Right atrium auricular region (tissue), 2 donors: ENCODE measurements at places on chromosomes 1 and 21. TPM values are rescaled to one million over a fixed set of nuclear protein-coding genes. Genes with fewer than 3 reads are reported as not detected.

- no peak overlapping the region for H3K4me3 ChIP-seq
- no peaks in the 10 kb centered on the region for H3K27me3 ChIP-seq
- H3K4me1 ChIP-seq: no peaks in the 10 kb centered on the region
- H3K36me3 ChIP-seq: no peaks in the 10 kb centered on the region
- DNase-seq: no peak
- no peak overlapping the region for H3K27ac ChIP-seq
Measured at GRCh38 chr1:67956116-67956515, 94.3 kb downstream of the DIRAS3 start.

- no peaks in the 10 kb centered on the region for H3K27me3 ChIP-seq
- peaks cover 76% of the 10 kb centered on the region for H3K36me3 ChIP-seq
- H3K4me3 ChIP-seq: no peak overlapping the region
- H3K27ac ChIP-seq: no peak overlapping the region
- H3K4me1 ChIP-seq: no peaks in the 10 kb centered on the region
Measured at GRCh38 chr1:63636192-63637105, 43.2 kb downstream of the PGM1 start.

DNA sequence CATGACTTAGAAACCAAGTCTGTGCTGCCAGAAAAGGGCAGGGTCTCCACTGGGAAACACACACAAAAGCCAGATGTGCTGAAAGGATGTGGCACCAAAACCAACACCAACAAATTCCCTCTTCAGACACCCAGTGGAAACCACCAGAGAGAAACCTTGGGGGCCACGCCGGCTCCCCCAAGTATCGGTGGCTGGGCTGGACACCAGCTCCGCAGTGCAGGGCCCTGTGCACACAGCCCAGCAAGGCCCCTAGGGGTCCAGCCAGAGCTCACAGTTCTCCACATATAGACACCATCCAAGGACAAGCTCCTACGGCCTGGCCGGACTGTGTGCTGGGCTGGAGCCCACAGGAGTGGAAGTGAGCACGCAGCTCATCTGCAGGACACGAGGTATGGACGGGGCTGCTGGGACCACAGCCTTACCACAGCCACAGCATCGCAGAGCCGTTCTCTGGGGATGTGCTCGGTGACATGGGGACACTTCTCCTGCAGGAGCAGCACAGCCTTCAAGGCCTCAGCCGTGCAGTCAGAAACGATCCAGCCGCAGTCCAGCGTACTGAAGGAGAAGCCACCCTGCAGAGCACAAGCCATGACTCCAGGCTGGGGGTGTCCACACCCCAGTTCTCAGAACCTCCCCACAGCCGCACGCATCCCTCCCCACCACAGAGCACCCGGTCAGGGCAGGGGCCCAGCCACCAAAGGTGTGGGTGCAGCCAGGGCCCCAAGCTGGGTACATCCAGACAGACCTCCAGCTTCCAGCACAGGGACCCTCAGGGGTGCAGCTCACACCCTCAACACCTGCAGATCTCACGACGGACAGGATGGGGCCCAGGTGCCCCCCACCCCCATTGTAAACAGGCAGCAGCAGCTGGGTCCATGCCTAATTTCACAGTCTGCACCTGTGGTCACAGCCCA is 21.3 kb downstream of the LSS start:
- DNase-seq: no peak
- H3K27me3 ChIP-seq: no peaks in the 10 kb centered on the region
- peaks cover 74% of the 10 kb centered on the region for H3K36me3 ChIP-seq
- H3K27ac ChIP-seq: no peak overlapping the region
- no peak overlapping the region for H3K4me3 ChIP-seq
- H3K4me1 ChIP-seq: no peaks in the 10 kb centered on the region

DNA sequence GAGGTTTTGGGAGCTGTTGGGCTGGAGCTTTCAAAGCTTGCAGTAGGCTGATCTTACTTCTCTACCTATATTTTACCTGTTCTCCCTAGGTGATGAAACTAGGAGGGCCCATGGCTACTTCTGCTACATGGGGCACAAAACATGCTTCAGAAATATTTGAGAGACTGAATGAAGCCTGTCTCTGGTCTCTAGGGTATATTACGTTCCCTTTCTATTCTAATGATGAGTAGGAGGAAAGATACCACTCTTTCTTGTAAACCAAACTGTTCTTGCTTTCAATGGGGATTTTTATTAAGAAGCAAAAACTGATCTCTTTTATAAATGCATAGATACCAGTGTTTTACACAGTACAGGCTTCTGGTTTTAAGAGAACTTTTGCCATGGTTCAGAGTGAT is 103.1 kb downstream of the GALNT2 start:
- no peaks in the 10 kb centered on the region for H3K36me3 ChIP-seq
- peaks cover 26% of the 10 kb centered on the region for H3K4me1 ChIP-seq
- no peak for DNase-seq

Gene ST6GALNAC5
- 1.9 TPM for total RNA-seq

Gene SHISAL2A
- total RNA-seq: not detected

DNA sequence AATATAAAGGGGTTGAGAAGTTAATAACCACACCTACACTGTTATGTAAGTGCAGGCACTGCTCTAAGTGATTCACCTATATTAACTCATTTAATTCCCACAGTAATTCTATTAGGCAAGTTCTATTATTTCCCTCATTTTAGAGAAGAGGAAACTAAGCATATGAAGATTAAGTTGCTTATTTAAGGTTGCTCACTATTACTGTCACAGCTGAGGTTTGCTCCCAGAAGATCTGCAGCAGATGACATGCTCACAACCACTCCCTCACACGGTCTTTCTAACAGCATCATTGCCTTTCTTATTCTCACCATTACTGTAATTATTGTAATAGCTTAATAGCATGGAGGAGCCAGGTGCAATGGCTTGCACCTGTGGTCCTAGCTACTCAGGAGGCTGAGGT is 196.4 kb upstream of the GREM2 start:
- no peaks in the 10 kb centered on the region for H3K36me3 ChIP-seq
- H3K27me3 ChIP-seq: no peaks in the 10 kb centered on the region
- H3K4me1 ChIP-seq: no peaks in the 10 kb centered on the region
- no peak overlapping the region for H3K27ac ChIP-seq
- DNase-seq: no peak
- H3K4me3 ChIP-seq: no peak overlapping the region
